ENCODE measurements at places on chromosomes 3 and 15.

- no peak for DNase-seq
These were observed 452.7 kb upstream of the PROK2 start for GRCh38 chr3:72237679-72238009.

DNA sequence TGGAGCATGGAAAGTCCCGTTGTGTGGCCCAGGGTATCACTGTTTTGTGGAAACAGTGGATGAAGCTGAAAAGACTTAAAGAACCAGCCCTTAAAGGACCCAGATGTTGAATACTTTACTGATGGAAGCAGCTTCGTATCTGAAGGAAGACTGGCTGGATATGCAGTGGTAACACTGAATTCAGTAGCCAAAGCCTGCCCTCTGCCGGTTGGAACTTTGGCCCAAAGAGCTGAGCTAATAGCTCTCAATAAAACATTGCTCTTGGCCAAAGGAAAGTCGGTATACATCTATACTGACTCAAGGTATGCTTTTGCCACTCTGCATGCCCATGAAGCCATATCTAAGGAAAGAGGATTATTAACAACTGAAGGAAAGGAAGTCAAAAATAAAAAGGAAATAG, 885.4 kb downstream of the PDCD6IP start:
- DNase-seq, result peak; percentile 26

GRCh38 chr15:78616506-78616905, 4.3 kb downstream of the CHRNA3 start:
- DNase-seq, result no peak

DNA sequence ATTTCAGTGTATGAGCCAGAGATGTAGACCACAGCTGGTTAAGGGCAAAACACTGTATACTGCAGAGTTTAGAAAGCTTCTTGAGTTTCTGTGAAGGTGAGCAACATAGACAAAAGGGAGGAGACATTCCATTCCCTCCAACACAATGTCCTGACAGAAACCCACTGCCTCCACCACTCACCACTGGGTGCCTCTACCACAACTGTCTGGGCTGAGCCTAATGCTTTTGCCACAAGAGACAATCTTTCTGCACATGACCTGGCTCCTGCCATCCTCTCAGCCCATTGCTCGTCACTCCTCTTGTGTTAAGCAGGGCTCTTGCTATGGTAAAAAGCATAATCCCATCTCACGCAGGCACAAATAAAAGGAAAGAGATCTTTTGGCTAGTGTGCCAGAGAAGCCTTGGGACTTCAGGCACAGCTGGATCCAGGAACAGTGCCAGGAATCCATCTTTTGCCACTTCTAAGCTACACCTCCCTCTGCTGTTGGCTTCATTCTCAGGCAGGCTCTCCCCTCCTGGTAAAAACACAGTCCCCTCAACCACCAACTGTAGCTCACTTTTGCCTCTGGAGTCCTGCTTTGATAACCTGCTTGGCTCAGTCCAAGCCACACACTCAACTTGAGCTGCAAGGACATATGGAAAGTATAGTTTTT, 140.6 kb upstream of the PRR20G start:
- no peak for DNase-seq

GRCh38 chr15:89947385-89947784, 34.6 kb upstream of the ARPIN start:
- DNase-seq, result no peak

GRCh38 chr3:124014366-124014942, 22.5 kb upstream of the ROPN1 start:
- DNase-seq, result no peak

GRCh38 chr15:33136353-33136752, 58.2 kb downstream of the FMN1 start:
- DNase-seq, result no peak
